Mesothelial cell of epicardium (in vitro differentiated cells): ENCODE measurements at places on chromosomes 4 and X. TPM values are rescaled to one million over a fixed set of nuclear protein-coding genes. Genes with fewer than 3 reads are reported as not detected.

DNA sequence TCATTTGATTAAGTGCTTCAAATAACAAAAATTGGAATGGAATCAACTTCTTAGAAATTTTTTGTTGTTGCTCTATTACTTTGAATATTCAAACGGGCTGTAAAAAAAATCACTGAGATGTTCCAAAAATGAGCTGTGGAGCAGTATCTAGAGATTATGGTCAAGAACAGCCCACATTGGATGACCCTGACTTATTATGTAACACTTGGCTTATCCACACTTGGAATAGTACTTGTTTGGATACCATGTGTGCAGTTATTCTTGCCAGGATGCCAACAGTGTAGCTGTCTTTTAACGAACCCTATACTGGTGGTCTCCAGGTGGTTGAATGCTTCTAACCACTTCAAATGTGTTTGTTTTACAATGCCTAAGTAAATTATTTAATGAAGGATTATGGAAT is 64.9 kb upstream of the CAMK2D start:
- DNase-seq: no peak

DNA sequence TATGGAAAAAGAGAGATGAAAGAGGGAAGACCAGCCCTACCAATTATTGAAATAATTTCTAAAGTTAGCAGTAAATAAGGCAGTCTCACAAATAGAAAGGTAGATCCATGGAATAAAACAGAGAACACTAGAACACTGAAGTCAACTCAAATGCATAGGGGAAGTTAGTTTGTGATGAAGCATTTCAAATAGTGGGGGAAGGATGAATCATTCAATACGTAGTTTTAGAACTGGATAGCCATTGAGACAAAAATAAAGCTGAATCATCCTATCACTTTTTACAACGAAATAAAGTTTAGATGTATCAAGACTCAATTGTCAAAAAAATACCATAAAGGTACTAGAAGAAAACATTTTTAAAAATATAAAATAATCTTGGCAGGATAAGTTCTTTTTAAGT is 143.2 kb upstream of the DGKK start:
- no peak for DNase-seq

GRCh38 chrX:1743105-1743504 is 128.2 kb downstream of the ASMT start:
- DNase-seq: no peak

- DNase-seq: no peak
These were observed 64.4 kb upstream of the TEX13D start for GRCh38 chrX:124268099-124268498.

DNA sequence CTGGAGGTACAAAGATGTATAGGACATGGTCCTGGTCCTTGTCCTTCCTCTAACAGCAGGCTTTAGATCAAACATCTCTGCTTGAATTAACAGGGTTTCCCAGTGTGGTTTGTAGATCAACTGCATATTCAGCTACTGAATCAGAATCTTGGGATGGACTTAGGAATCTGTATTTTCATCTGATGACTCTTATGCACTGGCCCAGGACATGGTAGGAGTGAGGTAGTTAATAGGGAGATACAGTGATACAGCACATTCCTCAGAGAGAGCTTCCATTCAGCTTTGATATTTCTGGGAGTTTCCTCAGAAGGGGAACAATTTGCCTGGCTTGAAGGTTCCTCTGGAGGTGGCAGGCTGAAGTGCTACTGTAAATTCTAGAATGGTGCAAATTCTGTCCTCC is 203.1 kb downstream of the LARP7 start:
- no peak for DNase-seq

Gene TECRL
- total RNA-seq: 0.40 to 0.94 TPM (median 0.70 TPM) in 3 replicates

Gene PHKA2
- 68.1 to 72.2 TPM (median 68.3 TPM) in 3 replicates for total RNA-seq

Gene SLC2A9
- total RNA-seq: 4.8 to 5.1 TPM (median 5.0 TPM) in 3 replicates

Gene VCX3B
- total RNA-seq: not detected in 3 replicates
